ENCODE measurements at places on chromosomes 2 and 18.
A peak's percentile ranks its signal among the peaks of the same experiment; 100 is the strongest.

DNA sequence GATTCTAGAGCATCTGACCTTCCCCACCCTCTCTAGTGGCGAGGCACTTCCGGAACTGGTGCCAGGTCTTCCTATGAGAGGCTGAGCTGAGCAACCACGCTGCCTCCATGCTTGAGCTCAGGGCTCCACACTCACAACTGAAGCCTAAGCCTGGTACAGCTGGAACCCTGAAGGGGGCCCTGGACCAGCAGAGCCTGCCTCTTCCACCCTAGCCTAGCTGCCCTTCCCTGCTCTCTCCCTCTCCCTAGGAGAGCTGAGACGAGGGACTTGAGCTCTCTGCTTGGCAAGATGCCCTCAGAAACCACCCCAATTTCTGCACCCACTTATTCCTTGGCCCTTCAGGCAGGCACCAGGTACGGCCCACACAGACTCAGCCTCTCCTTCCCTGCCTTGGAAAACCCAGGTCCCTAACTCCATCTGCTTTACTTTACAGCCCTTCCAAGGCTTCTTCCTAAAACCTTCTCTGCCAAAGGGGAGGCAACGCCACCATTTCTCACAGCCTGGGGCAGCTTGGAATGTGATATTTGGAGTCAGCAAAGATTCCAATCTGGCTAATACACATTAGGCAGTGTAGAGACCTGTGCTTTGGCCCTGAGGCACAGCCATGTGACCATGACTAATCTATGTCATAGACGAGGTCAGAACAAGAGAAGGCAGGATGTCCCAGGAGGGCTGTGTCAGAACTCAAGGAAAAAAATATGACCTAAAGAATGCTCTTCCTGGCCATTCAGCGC lies 18.8 kb downstream of the COX7A2L start:
- DNase-seq, result peak; percentile 47

DNA sequence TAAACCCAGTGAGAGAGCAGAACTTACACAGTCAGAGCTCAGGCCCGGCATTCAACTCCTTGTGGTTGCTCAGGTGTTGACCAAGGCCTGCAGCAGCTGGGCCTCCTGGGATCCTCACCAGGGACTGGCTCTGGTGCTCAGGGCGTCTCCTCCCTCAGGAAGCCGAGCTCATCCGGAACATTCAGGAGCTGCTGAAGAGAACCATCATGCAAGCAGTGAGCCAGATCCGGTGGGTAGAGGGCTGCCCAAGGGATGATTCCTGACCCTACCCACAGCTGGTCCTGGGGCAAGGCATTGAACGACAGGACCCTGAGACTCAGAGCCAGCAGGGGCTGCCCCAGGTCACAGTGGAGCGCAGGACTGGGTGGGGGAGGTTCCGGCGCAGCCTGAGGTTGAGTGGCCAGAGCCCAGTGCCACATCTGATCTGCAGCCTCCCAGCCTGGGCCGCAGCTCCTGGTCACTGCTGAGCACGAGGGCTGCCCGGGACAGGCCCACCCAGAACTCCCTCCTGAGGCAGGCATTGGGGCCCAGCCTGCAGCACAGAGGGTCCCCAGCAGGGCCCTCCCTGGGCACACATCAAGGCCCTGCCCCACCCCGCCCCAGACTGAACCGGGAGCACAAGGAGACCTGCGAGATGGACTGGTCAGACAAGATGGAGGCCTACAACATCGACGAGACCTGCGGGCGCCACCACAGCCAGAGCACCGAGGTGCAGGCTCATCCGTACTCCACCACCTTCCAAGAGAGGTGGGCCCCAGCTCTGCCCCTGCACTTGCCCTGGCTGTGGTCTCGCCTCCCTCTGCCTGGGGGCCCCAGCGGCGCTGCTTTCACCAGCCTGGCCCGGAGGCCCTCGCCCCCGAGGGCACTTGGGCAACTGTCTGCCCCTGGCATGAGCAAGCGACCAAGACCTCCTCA lies 2.4 kb downstream of the TEKT4 start:
- DNase-seq, result no peak

GRCh38 chr2:133012847-133013734 lies 343.1 kb upstream of the LYPD1 start:
- DNase-seq, result no peak

GRCh38 chr2:171470129-171470528 lies 36.1 kb downstream of the DCAF17 start:
- DNase-seq, result no peak

GRCh38 chr18:25038261-25038660 lies 313.7 kb downstream of the ZNF521 start:
- no peak for DNase-seq

- DNase-seq, result no peak
Measured at GRCh38 chr2:79619976-79620375, 107.1 kb downstream of the CTNNA2 start.

DNA sequence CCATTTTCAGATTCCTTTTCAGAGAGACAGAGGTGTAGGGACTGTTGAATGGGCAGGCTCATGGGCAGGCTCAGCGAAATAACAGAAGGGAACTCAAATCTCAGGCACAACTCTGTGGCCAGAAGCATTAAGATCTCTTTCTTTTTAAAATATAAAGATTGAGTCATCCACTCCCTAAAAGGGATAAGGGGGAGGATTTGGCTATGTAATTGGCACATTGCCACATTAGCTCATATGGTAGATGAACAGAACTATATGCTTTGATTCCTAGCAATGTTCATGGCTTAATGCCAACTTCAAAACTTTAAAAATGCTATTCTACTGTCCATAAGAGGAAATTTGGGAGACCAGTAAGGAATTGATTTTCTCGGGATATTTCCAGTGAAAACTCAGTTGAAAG lies 53.8 kb upstream of the SLC5A7 start:
- peak; percentile 70 for DNase-seq

DNA sequence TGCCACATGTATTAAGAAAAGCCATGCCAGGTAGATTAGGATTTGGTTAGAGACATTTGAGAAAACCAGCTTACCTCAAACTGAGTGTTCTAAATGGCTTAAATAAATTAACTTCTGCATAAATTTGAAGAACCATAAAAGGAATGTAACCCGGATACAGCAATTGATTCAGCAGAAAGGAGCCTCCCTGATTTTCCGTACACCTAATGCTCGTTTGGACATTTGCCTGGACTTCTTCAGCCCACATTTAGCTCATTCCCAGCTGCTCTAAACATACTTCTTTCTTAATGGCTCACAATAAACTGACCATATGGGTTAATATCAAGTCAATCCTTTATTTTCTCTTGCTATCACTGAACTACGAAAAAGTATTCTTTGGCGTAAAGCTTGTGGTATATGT lies 392.4 kb downstream of the ZNF516 start:
- no peak for DNase-seq

DNA sequence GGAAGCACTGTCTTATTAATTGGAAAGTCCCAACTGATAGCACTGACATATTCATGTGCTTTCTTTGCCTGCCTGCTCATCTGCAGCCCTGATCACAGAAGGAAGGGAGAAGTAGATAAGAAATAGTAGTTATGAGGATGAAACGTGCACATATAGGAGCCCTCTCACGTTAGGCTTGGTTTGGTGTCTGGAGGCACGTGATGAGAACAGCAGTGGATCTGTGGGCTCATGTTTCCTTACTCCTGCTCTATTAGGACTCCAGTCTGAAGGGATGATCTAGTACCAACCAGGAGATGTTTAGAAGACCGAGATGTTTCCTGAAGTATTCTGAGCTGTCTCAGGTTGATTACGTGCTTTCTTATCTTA lies 84.9 kb downstream of the MAP4K4 start:
- DNase-seq, result no peak

- DNase-seq, result no peak
Measured at GRCh38 chr2:113116100-113116958, 11.1 kb upstream of the IL1RN start.

DNA sequence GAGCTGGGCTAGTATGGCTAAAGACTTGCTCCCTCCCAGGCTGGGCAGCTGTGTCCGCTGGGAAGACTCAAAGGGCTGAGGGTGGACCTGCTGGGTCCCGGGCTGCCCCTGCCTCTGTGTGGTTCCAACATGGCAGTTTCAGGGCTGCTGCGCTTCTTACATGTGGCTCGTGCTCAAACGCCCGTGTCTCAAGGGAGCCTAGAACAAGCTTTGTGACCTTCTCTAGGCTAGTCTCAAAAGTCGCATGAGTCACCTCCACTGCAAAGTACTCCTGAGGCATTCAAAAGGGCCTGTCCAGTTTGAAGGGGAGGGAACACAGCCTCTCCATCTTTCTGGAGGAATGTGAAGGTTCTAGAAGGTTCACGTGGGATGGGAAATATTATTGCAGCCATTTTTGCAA lies 44.7 kb upstream of the RAB31 start:
- DNase-seq, result no peak

DNA sequence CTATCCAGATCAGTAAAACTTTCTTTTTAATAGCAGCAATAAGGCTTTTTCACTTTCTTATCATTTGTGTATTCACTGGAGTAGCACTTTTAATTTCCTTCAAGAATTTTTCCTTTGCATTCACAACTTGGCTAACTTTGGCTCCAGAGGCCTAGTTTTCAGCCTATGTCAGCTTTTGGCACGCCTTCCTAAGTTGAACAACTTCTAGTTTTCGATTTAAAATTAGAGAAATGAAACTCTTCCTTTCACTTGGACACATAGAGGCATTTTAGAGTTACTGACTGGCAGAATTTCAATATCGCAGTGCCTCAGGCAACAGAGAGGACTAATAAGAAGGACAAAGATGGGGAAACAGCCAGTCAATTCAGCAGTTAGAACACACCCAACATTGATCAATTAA lies 577.4 kb downstream of the DSC3 start:
- no peak for DNase-seq

GRCh38 chr2:38605298-38605830 lies 2.6 kb upstream of the HNRNPLL start:
- no peak for DNase-seq

GRCh38 chr18:36284671-36285295 lies 12.7 kb upstream of the FHOD3 start:
- peak; percentile 44 for DNase-seq

DNA sequence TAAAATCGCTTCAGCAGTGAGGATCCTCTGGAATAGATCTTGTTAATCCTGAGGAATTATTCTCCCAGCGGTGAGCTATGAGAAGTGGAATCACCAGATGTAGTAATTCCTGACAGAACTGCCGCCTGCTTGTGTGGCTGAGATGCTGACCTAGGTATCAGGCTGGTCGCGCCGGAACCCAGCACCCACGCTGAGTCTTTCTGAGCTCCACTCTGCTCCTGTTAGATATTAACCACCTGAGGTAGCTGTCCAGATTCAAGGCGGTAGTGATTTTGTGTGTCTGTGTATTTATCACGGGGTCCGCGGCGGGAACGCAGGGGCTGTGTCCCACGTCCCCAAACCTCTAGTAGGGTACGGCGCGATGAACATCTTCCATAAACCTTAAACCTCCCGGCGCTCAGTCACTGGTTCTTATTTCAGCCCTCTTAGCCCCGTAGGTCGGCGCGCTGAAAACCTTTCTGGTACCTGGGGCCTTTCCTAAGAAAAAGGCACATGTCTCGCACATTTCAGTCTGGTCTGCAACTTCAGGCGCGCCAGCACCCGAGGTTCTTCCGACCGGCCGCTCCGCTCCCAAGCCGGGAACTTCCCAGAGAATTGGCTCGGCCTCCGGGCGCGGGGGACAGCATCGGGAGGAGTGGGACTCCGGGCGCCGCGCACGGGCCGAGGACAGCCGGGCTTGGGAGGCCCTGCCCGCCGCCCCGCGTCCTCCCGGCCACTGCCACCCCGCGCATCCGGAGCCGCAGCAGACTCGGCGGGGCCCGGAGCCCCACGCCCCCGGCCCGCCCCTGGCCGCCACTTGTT lies 542 bp upstream of the CNNM3 start:
- no peak for DNase-seq

DNA sequence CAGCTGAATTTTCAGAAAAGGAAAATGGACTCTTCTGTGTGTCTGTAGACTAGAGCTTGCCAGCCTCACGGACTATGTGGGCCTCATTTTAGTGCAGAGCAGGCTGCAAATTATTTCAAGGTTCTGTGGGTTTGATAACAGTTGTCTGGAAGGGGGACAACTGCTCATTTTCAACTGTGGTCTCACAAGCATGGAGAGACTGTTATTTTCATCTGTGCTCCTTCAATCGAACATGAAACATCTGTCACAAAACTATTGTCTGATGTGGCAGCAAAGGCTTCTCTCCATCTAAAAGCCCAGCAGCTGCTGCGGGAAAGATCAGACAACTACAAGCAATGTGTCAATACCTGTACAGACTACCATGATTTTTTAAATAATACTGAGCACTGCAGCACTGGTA lies 211.8 kb downstream of the LRRTM4 start:
- no peak for DNase-seq

DNA sequence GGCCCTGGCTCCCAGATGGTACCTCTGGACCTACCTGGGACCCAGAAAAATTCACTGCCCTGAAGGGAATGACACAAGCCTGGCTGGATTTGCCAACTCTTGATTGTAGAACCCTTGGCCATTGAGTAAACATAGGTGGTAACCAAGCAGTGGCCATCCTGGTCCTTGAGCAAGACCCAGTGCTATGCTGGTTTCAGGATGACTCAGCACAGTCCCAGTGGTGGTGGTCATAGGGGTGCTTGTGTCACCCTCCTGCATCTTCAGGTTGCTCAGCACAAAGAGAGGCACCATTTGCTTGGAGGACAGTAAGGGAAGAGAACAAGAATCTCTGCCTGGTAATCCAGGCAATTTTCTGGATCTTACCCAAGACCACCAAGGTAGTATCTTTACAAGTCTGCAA lies 52.9 kb downstream of the UPP2 start:
- no peak for DNase-seq

DNA sequence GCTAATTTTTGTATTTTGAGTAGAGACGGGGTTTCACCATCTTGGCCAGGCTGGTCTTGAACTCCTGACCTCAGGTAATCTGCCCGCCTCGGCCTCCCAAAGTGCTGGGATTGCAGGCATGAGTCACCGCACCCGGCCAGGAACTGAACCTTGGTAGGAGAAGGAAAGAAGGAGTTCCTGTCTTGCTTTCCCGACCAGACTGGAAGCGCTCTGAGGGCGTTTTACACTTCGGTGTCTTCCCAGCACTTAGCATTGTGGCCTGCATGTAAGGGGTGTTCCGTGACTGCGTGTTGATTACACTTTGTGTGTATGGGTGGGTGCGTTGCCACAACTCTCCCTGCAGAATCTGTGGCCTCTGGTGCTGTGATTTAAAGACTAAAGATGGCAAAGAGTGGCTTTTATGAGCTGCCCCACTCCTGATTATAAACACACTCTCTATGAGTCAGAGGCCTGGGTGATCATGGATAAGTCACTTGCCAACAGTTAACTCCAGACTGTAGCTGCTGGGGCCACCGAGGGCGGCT lies 46.0 kb downstream of the ODC1 start:
- no peak for DNase-seq

DNA sequence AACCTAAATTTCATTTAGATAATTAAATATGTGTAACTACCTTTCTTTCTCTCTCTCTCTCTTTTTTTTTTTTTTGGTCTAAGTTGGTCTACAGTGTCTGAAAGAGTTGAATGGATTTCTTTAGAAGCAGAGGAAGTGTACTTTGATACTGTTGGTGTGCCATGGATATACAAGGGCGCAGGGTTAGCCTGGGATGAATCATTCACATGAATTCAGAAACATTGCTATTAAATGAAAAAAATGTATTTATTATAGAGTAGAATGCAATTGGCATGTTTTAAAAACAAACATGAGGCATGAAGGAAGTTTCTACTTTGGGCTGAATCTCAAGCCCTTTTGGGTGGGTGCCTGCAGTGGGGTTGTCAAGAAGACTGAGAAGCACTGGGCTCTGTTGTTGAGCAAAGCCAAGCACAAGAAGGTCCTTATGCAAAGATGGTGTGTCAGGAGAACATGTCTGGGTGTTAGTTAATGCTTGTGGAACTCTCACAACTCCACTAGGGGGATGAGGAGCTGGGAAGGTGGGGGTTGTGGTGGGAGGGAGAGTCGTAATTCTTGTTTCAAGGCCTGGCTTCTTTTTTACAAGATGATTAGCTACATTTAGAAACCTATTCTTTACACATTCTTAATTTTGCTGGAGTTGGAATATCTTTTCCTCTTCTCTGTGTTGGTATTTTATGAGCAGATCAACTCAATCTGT lies 57.9 kb downstream of the LYPD6 start:
- DNase-seq, result no peak

Data from fibroblast of skin of left biceps (primary cell).